ENCODE measurements at places on chromosomes 3 and 15.
A peak's percentile ranks its signal among the peaks of the same experiment; 100 is the strongest.

DNA sequence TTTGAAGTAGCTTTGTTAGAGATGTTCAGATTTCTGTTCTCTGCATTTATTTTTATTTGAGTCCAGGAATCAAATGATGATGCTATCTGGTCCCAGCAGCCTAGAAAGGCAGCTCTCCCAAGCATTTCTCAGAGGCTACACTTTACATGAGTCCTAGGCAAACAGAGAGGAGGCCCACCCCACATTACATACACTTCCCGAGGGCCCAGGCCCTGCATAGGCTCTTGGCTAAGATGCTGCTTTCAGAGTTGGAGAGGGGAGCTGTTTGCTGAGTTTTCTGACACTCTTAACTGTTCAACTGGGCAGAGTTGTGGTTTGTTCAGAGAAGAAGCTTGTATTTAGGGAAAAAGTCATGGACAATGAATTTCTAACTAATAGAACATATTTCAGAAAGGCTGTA is 117.9 kb upstream of the RGMA start:
- DNase-seq = no peak

DNA sequence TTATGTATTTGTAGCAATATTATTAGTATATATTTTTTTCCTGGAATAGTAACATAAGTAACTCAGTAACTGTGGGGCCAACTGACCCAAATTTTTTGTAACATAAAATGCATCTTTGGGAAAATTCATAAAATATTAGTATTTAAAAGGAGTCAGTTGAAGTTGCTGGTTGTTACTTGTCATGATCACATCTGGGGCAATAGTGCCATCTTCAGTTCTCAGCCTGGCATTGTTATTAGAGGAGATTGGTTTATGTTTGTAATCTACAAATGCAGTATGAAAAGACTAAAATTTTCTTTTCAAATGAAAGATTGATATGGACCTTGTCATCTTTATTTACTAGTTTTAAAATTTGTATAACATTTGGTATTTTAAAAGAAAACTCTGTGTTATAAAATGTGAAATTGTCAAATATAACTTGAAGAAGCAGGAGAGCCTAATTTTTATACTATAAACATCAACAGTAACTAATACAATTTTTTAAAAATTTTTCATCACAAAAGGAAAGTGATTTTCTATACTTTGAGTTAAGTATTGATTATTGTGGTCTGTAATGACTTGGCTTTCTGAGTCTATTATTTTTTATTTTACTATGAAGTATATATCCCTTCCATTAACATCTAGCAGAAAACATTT is 38.8 kb upstream of the MLF1 start:
- DNase-seq = peak; percentile 58

DNA sequence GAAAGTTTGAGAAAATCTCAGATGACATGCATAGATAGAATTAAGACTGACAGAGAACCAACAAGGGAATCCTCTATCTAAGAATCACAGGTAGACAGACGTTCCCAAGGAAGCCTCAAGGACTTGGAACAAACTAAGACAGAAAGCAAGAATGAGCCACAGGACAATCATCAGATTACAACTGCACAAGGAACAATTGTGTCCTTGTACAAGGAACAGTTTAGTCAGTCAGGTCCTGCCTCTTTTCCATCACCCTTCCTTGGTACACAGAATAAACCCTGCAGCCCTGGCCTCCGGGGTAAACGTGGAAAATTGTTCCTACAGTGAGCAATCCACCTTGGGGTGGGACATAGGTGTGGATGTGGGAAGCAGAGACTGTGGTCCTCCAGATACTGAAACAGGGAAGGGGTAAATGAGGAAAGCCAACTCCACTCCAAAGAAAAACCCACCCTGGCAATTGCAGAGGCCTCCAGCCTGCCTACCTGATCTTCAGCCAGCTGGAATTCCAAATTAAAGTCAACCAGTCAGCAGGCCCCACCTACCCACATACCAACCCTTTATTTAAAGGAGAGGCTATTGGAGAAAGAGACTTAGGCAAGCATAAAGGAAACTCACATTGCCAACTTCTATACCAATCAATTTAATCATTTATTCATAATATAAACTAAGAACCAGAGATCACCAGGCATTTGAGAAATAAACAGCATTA is 73.4 kb downstream of the ULK4 start:
- no peak for DNase-seq

DNA sequence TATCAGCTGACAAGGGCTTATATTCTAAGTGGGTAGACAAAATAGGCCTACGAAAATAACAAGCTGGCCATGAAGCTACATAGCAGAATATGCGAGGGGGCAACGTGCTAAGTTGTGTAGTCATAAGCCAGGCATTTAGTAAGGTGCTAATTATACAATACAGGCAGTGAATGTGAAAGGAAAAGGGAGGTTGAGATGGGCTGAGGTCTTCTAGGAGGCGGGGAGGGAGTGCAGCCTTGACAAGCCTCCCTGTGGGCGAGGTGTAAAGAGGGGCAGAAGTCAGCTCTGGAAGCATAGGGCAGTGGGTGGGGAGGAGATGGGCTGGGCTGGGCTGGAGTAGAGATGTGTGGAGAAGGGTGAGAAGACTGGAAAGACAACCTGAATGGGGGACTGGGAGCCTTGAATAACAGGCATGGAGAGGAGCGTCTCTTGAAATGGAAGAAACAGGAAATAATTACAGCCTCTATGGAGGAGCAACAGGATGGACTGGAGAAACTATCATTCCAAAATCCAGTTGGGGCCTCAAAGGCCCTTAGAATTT is 1.2 kb downstream of the TIGIT start:
- DNase-seq = no peak

GRCh38 chr15:96553006-96553405 is 222.5 kb downstream of the NR2F2 start:
- DNase-seq = no peak

- no peak for DNase-seq
Measured at GRCh38 chr15:101625184-101625583, 27.0 kb downstream of the TM2D3 start.

DNA sequence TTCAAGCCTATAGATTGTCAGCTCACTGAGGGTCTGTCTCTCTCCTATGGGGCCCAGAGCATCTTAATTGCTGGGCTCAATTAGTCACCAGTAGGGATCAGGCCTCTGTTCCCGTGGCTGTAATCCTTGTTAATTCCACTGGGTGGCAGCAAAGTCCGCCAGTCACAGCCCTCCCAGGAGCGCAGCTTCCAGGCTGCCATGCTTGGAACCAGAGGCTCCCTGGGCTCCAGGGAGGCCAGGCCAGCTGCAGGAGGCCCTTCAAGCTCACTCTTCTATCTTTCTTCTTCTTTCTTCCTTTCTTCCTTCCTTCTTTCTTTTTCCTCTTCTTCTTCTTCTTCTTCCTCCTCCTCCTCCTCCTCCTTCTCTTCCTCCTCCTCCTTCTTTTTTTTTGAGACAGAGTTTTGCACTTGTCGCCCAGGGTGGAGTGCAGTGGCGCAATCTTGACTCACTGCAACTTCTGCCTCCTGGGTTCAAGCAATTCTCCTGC is 14.4 kb downstream of the RNU5B-1 start:
- DNase-seq = peak; percentile 62

GRCh38 chr15:96367311-96368200 is 37.1 kb downstream of the NR2F2 start:
- DNase-seq = no peak

GRCh38 chr3:70028361-70028760 is 28.8 kb downstream of the SAMMSON start:
- DNase-seq = no peak

All from bronchial epithelial cell (primary cell).